ENCODE measurements at places on chromosomes 6 and 20. TPM values are rescaled to one million over a fixed set of nuclear protein-coding genes. Genes with fewer than 3 reads are reported as not detected.

FNDC11 gene
- polyA plus RNA-seq = 1.7 TPM

CDS2 gene
- 37.6 TPM for polyA plus RNA-seq

GABRR2 gene
- polyA plus RNA-seq = 0.93 TPM

GTSF1L gene
- not detected for polyA plus RNA-seq

KHDC1 gene
- polyA plus RNA-seq = 12.0 TPM

FERMT1 gene
- 2.6 TPM for polyA plus RNA-seq

SNAP25 gene
- polyA plus RNA-seq = 6.3 TPM

DDRGK1 gene
- 64.1 TPM for polyA plus RNA-seq

OPN5 gene
- polyA plus RNA-seq = 1.1 TPM

CLPSL1 gene
- 0.60 TPM for polyA plus RNA-seq

DNA sequence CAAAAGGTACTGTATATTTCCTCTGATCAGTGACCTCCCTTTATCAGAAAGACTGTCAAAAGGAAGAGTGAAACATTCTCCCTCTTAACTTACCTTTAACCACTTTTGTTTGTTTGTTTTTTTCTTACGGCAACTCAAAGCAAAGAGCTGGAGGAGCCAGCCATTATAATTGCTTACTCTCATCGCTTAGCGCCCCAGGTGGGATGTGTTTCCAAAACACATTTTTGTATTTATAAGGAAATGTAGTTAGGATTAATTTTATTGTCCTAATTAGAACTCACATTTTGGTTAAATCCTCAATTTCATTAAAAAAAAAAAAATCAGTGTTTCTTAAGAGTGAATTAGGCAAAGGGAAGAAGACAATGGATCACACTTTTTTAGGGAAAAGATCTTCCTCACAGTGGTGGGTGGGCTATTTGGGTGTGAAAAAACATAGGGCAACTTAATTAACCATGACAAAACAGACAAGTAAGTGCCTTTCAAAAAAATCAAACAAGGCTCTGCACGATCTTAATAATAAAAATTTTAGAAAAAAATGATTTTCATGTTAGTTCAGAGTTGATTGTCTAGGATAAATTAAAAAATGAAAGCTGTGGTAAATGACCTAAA is 1.2 kb upstream of the PHACTR2 start:
- DNase-seq = no peak

- no peak for DNase-seq
These were observed 19.0 kb downstream of the SMAP1 start for GRCh38 chr6:70686548-70687133.

GRCh38 chr6:127216810-127217789 is 49.6 kb upstream of the RNF146 start:
- DNase-seq = no peak

DNA sequence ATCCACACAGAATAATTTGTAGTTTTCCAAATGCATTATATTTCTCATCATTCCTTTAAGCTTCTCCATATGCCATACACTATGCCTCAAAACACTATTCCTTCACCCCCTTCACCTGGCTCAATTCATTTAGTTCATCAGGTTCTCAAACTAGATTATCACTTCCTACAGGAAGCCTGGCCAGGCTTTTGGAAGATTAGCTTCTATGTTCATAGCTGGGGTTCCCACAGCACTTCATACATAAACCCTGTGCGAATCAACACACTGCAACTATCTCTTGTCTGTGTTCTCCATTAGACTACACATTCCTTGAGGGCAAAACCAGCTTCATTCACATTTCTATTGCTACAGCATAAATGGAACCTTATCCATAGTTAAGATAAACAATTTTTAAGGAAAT is 40.5 kb upstream of the PLN start:
- no peak for DNase-seq

DNA sequence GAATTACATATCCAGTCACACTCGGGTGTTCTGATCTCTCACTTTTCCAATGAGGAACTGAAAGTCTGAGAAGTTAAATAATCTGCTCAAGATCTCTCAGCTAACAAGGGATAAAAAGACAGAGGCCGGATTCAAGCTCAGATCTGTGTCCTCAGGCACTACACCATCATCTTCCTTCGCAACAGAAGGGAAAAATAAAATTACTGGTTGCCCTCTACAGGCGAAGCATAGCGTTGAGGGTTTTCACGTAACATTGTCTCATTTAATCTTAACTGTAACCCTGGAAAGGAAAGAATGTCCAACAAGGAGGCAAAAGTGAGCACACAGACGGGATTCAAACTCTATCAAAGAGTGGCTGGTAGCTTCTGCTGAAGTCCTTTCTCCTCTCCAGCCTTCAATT is 67.8 kb upstream of the ANKEF1 start:
- DNase-seq = no peak

GRCh38 chr6:111959766-111960165 is 86.5 kb upstream of the FYN start:
- no peak for DNase-seq

DNA sequence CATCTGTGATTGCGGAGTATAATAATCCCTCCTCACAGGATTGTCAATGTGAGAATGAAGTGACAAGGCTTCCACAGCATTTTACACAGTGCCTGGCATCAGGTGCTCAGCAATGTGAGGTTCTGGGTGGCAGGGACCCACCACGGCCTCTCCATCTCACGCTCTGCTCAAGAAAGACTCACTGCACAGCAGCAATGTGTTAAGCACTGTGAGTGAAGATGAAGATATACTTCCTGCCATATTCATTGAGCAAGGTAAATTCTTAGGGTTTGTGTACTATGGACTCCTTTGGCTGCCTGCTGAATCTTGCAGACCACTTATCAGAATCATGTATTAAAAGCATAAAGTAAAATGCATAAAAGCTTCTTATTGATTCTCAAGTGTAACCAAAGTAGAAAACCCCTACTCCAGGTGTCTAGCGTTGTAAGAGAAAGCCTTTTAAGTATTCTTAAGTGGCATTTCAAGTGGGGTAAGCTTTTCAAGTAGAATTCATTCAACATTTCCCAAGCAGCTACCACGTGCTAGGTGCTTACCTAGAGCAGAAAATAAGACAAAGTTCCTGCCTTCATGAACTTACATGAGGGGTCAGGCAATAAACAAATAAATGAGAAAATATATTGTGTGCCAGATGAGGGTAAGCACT is 17.0 kb upstream of the MEP1A start:
- no peak for DNase-seq

GRCh38 chr20:40441771-40442170 is 247.3 kb downstream of the MAFB start:
- DNase-seq = no peak

DNA sequence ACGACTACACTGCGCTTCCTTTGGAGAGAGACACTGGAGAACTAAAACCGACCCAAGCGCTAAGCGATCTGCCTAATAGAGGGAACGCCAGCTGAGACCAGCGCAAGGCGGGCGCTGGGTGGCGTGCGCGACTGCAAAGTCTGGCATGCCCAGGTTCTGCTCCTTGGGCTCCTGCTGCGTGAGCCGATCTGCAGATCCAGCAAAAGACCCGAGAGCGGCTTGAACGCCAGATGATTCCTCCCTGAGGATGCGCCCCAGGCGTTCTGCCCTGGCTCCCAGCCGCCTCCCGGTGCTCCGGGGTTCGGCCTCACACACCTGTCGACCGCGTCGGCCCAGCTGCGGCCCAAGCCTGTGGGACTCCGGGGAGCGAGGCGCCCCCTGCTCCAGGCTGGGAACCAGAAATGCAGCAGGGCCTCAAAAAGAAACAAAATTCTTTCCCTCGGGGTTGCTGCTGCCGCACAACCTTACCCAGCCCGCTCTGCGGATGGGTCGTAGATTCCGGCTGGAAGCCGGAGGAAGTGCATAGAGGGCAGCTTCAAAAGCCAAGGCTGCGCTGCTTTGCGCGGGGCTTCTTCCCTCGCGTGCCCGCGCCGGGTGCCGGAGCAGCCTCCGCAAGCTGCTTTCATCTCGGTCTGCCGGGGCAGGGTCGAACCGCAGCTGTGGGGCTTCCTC is 17.9 kb upstream of the PRDM13 start:
- no peak for DNase-seq

DNA sequence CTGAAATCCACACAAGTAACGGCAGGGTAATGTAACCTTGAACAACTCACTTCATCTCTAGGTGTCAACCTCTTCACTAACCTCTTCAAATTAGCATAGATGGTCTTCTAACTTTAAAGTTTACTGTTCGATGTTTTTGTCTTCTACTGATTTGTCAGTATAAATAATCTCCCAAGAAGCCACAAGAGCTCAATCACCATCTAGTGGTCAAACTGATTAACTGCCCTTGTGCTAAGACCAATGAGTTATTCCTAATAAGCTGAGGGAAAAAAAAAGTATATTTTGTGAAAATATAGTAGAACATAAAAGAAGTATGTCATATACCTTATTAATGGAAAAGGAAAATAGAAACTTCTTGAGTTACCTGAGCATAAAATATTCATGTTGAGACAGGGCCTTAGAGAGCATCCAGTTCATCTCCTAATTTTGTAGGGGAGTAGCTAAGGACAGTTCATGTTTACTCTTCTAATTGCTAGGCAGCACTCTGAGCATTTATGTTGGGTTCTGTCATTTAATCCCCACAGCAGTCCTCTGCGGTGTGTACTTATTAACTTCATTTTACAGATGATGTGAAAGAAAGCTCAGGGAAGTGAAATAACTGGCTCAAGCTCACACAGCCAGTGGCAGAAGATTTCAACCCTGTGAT is 317.1 kb downstream of the ESR1 start:
- DNase-seq = no peak

DNA sequence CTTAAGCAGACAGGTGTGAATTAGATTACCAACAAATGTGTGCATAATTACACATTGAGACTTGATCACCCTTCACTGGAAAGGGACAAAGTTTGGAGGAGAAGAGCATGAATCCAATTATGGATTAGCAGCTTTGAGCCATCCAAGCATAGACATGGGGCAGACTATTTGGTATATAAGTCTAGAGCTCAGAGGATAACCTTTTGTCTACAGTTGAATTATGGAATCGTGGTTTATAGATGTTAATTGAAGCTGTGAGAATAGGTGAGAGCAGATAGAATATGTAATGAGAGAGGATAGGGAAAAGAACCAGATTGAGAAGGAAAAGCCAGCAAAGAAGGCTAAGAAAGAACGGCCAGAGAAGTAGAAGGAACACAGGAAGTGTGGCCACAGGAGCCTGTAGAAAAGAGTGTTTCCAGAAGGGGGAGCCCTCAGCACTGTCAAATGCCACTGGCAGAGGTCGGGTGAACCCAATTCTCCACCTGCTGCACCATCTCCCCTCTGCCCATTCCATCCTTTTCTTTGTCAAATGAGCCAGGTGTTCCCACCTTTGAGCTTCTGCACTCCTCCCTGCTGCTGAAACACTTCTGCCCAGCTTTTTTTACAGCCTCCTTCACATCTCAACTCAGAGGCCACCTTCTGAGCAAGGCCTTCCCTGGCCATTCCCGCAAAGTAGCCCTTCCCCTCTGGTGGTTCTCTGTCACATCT is 7.3 kb downstream of the DNTTIP1 start:
- no peak for DNase-seq

- DNase-seq = no peak
These were observed 522.5 kb downstream of the CD83 start for GRCh38 chr6:14639983-14640599.

- no peak for DNase-seq
These were observed 24.2 kb upstream of the LAMP5 start for GRCh38 chr20:9490161-9490560.

GRCh38 chr6:36524871-36525270 is 22.4 kb downstream of the STK38 start:
- no peak for DNase-seq

DNA sequence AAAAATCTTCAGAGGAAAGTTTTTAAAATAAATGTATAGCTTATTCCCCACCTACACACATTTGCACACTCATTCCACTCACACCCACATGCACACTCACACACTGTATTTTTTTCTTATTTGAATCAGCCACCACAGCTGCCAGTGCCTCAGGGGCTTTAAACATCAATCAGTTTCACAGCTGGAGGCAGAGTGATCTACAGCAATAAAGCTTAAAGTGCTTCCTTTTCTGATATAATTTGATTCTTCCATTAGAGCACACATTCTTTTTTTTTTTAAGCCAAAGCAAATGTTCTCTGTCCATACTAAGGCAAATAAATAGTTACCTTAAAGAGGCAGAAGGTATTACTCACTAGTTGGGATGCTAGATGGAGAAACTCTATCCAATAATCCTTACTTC is 498.8 kb upstream of the POU3F2 start:
- no peak for DNase-seq

DNA sequence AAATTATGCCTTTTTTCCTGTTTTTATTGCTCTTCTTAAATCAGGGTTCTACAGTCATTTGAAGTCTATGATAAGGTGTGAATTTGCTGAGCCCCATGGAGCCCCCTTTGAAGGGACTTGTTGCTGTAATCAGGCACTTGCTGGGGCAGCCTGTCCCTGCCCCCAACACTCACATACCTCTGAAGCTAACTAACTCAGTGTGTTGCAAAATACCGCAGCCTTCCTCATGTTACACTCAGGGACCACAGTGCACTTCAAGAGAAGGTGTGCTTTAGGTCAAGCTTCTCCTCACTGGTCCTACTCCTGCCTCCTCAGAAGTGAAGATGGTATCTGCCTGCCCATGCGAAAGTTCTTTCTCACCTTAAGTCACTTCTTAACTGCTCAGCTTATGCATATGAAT is 66.1 kb upstream of the GLP1R start:
- DNase-seq = no peak

DNA sequence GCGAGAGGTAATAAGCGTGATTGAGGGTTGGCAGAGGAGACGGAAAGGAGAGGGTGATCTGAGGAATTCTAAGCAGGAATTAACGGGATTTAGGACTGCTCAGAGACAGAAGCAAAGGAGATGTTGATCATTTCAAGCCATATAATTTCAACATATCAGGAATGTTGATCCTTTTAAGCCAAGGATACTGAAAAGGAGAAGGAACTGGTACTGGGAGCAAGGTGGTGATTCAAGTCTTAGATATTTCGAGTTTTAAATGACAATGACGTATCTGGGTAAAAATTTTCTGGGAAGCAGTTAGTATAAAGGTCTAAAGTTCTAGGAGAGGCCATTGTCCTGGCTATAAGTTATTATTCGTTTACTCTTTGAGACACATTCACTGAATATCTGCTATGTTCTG is 91.3 kb upstream of the OGFRL1 start:
- DNase-seq = no peak

- no peak for DNase-seq
These were observed 14.7 kb downstream of the PM20D2 start for GRCh38 chr6:89160331-89161092.

DNA sequence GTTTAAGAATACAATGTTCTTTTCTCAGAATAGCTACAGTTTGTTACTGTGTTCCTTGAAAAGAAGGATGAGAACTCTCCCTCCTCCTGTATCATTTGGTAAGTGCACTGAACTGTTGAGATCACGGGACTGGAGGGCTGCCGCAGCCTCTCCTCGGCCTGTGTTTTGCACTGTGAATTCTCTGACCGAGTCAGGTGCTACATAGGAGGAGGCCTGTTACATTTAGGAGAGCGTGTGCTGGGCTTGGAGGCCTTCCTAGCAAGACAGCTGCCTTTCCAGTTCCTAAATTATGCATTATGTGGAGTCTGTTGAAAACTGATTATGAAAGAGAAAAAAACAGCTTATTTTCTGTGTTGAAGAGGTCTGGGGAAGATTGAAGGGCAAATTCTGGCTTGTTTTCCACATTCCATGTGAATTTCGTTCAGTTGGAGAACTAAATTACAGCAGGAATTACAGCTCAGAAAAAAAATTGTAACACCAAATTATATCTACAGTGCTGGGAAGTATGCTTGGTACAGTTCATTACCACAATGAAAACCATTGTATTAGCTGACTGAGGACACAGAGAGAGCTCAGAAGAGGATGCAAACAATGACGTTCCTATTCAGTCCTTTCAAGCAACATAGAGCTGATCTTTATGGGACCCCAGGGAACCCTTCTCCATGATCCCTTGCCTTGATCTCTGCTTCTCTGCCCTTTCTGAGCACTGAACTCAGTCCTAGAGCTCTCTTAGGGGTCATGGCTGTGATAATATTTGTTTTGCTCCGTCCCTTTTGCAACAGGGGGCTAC is 2.8 kb downstream of the TMC2 start:
- DNase-seq = no peak

All from left renal cortex interstitium (tissue), 4 donors.